Non-pigmented ciliary epithelial cell (primary cell): ENCODE measurements at places on chromosomes 4 and X.

DNA sequence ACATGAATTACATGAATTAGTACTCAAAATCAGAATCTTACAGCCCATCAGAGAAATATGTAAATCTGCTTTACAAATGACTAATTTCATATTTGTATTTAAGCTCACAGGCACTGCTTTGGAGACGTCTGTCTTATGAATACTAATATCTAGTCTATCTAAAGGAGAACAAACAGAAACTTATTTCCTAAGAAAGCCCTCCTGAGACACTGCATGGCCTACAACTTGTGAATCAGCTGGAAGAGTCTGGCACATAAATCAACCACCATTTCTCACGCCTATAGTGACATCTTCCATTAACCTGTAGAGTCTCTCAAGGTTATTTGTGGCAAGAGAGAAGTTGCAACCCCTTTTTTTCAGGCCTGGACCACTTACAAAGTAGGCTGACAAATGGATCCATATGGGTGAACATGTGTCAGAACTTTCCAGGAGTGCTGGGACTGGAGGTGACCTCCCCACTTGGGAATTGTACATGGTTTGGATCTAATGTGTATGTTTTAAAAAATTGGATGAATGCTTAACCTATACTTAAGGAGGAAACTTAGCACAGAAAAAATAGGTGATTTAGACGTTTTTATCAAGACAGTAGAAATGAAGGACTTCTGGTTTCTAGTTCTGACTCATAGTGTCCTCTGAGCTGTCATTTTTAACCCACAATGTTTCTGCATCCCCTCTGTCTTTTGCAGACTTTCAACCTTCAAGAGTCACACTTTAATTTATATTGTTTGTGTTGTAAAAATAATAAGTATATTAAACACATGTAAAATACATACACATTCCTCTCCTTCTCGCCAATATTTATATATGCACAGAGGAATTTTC is 83.2 kb upstream of the ARHGAP24 start:
- DNase-seq = no peak

- DNase-seq = no peak
Measured at GRCh38 chr4:35939751-35940150, 304.6 kb downstream of the ARAP2 start.

GRCh38 chr4:7391637-7392437 is 42.9 kb downstream of the PSAPL1 start:
- DNase-seq = no peak

DNA sequence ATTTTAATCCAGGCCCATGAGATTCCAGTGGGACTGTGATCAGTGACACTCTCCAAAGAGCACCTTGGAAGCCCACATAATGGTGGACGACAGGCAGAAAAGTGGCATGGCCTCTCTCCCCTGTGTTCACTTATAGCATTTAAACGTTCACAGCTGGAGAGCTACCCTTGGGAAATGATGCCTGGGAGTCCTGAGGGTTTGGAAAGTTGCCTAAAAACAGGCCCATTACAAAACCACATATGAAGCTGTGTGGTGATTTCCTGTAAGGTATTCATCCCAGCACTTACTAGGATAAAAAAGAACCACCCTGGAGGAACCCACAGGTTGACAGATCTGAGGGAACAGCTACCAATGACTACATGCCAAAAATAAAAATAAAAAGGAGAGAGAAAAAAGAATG is 193.2 kb downstream of the RASL11B start:
- peak; percentile 48 for DNase-seq

- DNase-seq = no peak
Measured at GRCh38 chr4:123853651-123854050, 457.1 kb downstream of the SPRY1 start.

DNA sequence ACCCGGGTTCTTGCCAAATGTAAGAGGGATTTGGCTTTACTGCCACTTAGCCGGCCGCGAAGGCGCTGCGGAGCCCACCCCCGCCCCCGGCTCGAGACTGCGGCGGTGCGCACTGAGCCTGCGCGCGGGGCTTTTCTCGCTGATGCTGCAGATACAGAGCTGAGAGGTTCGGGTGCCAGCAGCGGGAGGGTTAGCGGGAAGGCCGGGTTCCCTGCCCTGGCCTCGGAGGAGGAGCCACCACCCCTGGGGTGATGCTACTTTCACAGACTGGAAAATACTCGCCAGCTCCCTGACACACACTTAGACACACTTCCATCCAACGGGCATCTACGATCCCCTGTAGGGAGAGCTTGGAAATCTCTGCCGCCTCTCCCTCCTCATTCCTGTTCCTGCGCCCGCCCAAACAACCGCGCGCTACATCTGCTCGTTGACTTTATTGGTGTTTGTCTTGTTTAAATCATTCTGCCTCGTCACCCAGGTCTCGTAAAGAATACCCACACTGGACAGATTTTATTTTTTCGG is 2.1 kb upstream of the PCDH7 start:
- no peak for DNase-seq

DNA sequence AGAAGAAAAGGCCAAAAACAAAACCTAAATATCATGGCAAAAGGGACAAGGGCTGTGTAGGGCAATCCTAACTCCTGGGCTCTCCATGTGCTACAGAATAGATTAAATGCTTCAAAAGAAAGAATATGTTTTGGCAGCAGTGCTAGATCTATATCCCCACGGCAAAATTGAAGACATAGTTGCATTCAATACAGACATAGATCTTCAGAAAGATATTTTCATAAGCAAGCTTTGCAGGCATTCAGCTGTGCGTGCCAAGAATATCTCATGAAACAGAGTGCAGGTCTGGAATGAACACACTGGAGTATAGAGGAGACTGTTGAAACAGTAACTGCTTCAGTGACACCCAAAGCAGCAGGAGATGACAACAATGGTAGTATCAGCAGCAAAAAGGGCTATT is 1476.9 kb downstream of the ARAP2 start:
- DNase-seq = no peak

- no peak for DNase-seq
Measured at GRCh38 chr4:88583631-88584470, 8.4 kb upstream of the HERC3 start.

GRCh38 chr4:84573385-84574068 is 9.4 kb upstream of the CDS1 start:
- DNase-seq = no peak

GRCh38 chr4:114393295-114394038 is 205.1 kb upstream of the UGT8 start:
- no peak for DNase-seq

DNA sequence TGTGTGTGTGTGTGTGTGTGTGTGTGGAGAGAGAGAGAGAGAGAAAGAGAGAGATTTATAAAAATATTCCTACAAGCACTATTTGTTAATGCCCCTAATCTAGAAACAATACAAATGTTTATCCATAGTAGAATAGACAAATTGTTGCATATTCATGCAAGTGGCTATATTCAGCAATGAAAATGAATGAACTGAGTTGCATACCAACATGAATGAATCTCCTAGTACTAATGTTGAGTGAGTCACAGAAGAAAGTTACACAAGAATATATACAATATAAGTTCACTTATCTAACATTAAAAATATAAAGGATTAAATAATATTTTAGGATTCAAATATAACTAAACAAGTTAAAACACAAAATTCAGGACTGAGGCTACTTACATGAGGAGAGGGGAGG is 456.8 kb upstream of the AMOT start:
- no peak for DNase-seq

- DNase-seq = no peak
Measured at GRCh38 chr4:84224522-84224921, 274.6 kb downstream of the NKX6-1 start.

DNA sequence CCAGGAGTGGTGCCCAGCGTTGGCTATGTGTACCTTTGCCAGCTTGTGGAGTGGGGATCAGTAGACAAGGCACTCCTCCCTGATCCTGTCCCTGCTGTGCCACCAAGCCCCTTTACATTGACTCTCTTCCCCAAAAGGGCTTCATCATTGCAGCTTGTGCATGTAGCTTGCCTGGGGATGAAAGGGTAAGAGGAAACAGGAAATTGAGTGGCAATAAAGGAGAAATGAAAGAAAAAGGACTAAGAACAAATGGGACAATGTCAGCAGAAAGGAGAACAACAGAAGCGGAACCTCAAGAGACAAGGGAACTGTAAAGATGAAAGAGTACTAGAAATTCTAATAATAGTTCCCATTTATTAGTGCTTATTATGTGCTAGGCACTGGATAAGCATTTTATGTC is 8.7 kb upstream of the IL13RA1 start:
- no peak for DNase-seq

DNA sequence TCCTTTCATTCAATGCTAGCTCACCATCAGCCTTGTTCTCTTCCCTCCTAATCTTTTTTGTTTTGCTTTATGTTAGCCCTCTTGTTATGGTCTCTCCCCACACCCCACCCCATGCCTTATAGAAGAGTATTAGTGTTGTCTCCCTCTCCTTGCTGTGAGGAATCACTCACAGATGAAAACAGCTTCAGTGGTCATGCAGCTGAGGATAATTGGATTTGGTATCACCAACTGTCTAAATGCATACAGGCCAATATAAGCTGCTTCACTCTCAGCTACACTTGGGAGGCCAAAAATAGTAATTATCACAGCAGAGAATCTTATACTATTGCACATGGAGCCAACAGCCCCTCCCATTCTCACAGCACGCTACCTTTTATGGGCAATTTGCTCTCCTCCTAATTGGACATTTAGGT is 494.6 kb upstream of the FAM241A start:
- no peak for DNase-seq

DNA sequence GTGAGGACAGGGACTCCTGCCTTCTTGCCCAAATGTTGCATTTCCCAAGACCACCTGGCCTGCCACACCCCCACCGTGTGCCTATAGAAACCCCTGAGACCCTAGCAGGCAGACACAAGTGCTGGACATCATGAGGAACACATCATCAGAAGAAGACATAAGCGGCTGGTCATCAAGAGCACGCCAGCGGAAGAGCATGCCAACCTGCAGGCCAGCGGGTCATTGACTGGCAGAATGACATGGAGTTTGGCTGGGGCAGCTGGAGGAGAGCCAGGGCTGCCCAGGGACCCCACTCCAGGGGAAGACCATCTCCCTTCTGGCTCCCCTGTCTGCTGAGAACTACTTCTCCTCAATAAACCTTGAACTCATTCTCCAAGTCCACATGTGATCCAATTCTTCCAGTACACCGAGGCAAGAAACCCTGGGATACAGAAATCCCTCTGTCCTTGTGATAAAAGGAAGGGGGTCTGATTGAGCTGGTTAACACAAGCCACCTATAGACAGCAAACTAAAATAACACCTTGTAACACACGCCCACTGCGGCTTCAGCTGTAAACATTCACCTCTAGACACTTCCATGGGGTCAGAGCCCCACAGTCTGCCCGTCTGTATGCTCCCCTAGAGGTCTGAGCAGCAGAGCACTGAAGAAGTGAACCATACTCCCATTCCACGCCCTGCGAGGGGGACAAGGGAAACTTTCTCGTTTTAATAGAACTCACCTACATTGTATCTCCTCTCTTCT is 164.8 kb upstream of the EMCN start:
- DNase-seq = no peak

GRCh38 chr4:85127653-85128052 is 161.2 kb upstream of the WDFY3 start:
- no peak for DNase-seq

GRCh38 chrX:67601771-67602170 is 58.0 kb downstream of the AR start:
- no peak for DNase-seq

GRCh38 chr4:8032381-8032780 is 92.7 kb upstream of the AFAP1 start:
- DNase-seq = no peak

GRCh38 chr4:112895811-112896608 is 153.4 kb upstream of the ANK2 start:
- peak; percentile 24 for DNase-seq

DNA sequence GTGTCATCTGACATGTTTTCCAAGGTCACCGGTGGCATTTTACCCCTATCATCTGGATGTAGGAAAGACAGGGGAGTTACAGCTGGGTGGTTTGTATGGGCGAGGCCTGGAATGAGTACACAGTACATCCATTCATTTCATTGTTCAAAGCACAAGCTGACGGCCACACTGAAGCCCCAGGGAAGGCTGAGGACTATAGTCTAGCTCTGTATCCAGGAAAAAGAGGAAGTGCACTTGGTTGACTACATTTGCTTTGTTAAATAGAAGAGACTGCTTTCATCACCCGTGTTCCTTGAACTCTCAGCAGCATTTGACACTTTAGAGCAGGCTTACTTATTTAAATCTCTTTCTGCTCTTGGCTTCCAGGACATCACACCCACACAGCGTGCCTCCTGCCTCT is 1041.0 kb upstream of the TENM3 start:
- DNase-seq = no peak

DNA sequence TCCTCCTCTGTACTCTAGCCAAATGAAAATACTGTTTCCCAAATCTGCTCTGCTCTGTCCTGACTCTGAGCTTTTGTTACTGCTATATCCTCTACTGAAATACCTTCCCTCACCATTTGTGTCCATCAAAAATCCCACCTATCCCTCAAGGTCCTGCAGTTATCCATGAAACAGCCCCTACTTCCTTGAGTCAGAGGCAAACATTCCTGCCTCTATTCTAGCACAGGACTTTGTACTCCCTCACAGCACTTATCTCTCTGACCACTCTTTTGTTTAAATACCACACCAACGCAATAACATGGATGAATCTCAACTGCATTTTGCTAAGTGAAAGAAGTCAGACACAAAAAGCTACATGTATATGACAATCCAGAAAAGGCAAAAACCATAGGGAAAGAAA is 10.5 kb upstream of the RNF128 start:
- DNase-seq = no peak

DNA sequence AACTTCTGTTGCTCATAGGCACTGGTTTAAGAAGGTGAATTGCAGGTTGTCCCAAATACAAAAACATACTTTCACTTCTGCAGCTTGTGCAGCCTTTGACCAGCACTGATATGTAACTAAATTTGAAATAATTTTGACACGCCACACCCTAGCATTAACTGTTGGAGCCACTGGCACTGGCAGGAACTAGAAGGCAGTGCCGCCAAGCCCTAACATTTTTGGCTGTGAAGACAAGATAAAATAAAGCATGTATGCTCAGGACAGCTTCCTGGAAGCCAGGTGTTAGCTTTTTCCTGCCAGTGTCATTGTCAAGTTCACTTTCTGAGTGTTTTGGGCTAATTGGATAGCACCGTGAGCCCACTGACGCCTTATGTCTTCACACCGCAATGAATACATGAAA is 65.3 kb upstream of the FBXW7 start:
- DNase-seq = no peak

DNA sequence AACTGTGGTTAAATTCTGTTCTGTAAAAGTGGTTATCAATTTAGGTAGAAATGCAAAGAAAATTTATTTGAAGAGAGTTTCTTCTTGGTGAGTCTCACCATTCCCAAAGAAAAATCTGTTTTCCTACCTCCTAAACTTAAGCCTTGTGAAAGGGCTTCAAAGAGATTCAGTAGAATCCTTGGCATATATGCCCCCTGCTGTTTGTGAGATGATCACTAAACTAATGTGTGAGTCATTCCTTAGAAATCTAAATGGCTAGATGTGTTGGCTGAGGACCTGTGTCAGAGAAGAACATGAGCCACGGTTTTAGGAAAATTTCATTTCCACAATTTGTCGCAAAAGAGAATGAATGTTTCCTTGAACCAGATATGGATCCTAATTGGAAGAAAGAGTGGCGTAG is 260.9 kb downstream of the SLC7A11 start:
- no peak for DNase-seq
